ENCODE measurements at places on chromosomes 12 and 14.
A peak's percentile ranks its signal among the peaks of the same experiment; 100 is the strongest.

DNA sequence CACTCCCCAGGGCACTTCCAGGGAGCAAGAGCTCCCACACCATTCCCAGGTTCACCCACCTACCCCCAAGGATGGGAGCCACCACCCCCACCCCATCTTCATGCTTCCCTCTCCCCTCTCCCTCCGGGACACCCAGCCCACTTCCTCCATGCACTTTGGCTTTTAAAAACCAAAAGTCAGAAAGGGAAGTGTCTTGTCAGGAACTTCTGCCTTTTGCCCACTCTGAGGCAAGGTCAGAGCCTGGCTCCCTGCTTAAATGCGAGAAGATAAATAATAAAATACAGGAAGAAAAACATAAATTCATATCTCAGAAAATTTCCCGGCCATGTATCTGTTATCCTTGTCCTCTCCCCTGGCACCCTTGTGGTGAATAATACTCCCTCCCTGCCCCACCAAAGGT lies 81.6 kb downstream of the PTGER2 start:
- DNase-seq, result no peak

GRCh38 chr12:44611538-44611937 lies 264.6 kb downstream of the NELL2 start:
- DNase-seq, result no peak

GRCh38 chr12:114682785-114683708 lies 928 bp downstream of the TBX3 start:
- DNase-seq, result no peak

DNA sequence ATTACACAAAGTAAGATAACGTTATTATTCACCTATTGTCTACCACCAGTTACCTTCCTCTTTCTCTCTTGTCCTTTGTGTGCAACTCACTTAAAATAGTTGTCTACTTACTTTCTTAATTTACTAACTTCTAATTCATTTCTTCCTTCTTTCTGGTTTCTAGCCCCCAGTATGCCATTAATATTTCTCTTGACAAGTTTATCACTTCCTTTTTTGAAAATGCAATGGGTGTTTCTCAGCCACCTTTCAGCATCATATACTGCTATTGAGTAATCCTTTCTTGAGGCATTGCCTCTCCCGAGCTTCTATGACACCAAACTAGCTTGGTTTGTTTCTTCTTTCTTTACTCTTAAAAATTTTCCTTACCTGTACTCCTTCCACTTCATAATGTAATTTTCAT lies 633.6 kb downstream of the TMTC2 start:
- DNase-seq, result no peak

DNA sequence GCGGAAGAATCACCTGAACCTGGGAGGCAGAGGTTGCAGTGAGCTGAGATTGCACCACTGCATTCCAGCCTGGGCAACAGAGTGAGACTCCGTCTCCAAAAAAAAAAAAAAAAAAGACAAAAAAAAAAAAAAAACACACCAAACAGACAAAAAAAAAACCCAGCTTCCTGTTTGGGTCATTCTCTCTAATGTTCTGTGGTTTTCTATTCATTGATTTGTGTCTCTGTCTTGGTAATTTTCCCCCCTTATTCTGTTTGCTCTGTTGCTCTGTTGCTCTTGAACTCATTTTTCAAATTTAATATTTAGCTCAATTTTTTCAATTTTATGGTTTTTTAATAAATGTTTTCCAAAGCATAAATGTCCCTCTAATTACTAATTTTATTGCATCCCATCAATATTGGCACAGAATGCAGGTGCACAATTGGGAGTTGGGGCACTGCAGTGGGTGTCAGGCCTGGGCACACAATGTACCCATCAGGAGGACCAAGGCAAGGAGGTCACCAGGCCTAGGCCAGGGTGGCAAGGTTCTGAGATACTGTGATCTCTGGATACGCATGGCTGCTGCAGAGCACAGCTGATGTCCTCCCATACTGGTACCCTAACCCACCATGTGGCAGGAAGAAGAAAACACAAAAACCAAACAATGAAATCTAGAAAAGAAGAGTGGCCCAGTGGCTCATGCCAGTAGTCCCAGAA lies 8.0 kb upstream of the GNPTAB start:
- DNase-seq, result no peak

DNA sequence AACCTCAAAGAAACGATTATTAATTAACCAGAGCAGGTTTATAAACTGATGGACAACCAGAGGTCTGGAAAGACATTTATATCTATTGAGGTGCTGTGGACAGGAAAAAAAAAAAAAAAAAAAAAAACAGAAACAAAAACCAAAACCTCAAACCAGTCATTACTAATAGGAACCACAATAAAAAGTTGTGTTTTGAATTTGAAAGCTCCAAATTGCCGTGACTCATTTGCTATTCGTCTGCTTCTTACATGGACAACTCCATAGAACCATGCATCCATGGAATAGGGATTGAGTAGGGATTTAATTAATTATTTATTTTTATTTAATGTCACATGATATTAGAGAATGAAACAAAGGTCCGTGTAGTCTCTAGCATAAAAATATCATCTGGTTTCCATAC lies 134.1 kb upstream of the SSTR1 start:
- no peak for DNase-seq

DNA sequence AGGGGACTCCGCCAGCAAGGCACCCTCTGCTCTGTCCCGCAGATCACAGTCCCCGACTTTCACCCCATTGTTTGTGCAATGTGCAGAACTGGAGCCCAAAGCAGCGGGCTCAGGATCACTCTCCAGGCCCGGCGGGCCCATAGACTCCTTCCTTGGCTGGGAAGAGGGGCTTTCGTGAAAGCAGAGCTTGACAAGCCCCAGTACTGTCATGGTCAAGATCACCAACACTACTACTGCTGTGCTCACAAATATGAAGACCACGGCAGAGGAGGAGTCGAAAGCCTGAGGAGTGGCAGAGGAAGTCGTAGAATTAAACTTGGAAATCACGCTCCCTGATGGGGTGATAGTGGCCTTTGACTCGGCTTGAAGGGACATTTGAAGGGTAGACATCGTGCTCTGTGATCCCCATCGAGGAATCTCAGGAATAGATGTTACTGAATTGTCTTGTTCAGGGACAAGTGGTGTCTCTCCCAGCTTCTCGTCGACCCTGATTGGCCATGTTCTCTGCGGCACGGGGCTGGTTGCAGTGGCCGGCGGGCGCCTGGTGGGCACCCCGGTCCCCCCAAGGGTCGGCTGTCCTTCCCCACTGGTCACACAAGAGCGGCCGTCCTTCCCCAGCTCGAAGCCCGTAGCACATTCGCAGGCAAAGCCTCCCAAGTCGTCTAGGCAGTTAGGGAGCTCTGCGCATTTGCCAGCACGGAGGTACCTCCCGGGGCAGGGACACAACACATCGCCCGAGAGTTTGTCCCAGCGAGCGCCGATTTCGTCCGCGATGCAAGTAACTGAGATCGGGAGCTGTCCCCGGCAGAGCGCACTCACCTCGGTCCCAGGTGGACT lies 1.1 kb downstream of the CLEC14A start:
- DNase-seq, result no peak

DNA sequence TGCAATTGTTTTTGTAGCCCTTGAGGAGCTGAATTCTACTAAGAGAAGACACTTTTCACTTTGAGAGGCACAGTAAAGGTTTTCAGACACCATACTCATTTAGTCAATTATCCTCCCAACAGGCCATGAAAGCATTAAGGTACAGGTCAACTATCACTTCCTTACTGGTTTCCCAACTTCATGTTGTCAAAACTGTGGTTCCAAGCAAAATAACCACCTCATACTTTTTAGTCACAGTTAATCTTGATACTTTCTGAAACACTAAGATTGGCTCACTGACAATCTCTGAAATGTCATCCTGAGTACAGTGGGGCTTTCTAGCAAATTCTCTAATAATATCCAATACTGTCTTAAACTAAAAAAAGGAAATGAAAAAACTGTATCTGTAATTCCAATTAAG lies 71.7 kb downstream of the SLC2A13 start:
- no peak for DNase-seq

DNA sequence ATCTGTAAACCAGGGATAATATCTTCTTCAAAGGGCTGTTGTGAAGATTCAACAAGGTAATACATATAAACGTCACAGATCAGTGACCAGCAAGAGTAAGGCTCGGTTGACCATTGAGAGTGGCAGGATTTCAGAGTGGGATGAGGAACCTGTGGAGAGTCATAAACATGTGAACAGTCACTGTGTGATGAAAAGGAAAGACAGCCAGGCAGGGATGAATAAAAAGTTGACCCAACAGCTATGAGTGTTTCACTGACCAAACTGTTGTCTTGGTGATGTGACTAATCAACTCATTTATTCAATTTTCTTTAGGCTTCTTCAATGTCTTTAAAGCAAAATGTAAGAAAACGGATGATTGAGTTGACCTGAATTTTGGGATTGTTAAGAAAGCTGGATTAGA lies 8.6 kb upstream of the FRMD6 start:
- DNase-seq, result no peak

DNA sequence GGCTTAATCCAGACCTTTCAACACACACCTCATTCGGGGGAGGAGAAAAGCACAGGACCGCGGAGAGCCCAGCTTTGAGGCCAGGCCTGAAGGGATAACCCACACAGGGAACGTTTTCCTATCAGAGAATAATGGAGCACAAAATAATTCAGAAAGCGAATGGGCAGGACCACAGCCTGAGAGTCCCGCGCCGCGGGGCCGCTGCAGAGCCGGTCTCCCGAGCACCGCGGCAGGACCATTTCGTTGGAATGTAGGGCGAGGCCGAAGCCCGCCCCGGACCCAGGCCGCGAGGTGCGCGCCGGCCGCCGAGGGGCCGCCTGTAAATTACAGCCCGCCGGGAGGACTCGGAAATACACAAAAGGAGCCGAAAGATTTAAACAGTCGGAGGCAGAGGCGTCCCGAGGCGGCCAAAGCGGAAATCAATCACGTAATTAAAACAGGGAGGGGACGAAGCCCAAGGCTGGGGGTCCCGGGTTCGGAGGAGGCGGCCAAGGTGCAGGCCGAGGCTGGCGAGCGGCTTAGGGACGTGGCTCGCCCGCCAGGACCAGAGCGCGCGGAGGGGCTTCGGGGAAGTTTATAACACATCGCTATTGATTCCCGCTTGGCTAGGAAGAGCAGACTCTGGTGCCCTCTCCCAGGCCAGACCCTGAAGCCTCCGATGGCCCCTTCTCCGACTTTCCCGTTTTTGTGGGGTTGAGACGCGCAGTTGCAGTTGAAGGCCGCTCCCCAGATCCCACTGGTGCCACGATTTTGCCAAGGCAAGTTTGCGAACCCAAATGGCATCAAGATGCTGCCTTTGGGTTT lies 6.3 kb upstream of the HOXC4 start:
- no peak for DNase-seq

- peak; percentile 62 for DNase-seq
Measured at GRCh38 chr14:106308839-106309389, 782.5 kb downstream of the TMEM121 start.

- no peak for DNase-seq
Measured at GRCh38 chr14:56374421-56374820, 205.2 kb upstream of the TMEM260 start.

DNA sequence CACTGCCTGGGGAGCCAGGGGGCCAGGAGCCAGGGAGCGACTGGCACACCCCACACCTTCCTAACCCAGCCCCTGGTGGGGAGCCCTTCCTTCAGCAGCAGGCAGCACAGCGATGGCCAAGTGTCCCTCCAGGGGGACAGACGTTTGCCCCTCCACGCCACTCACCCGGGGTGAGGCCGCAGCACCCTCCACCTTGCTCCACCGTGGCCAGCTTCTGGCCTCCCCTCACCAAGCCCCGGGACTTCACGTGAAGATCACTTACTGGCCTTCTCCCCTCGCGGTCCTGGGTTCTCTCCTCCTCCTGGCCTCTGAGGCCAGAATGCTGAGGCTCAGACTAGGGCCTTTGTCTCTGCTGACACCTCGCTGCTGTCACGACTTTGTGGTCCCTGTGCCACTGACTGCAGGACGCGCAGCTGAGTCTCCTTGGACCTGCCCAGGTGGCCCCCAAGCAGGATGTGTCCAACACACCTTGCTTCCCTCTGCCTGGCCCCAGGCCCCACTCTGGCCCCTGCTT lies 3.5 kb upstream of the ASPG start:
- DNase-seq, result no peak

GRCh38 chr12:116339800-116340371 lies 62.4 kb upstream of the MED13L start:
- no peak for DNase-seq

- DNase-seq, result no peak
Measured at GRCh38 chr14:92515546-92516343, 2.2 kb downstream of the RIN3 start.

DNA sequence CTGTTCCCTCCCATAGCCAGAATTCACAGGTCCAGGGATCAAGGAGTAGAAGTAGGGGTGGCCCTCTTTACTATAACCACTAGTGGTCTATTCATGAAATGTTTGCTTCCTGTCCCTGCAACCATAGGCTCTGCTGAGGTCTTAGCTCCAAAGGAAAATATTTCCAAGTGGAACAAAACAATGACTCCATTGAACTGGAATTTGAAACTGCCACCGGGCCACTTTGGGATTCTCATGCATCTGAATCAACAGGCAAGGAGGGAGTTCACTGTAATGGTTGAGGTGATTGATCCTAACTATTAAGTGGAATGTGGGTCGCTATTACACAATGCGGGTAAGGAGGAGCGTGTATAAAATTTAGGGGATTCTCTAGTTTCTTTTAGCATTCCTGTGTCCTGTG lies 197.0 kb downstream of the ETNK1 start:
- DNase-seq, result no peak

DNA sequence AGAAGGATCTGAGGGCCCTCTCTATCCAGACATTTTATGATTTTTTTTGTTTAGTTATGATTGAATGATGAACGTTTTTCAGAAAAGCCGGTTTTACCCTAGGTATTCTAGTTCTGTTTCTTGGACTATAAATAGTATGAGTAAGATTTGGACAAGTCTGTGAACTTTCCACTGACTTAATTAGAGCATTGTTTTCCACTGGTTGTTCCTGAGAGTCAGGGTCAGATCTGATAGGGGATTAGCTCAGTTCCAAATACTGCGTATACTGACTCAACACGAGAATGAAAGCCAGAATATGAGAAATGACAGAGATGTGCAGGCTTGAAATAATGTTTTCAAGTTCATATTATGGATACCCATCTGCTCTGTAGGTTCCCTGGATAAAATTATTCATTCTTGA lies 361.6 kb downstream of the AEBP2 start:
- no peak for DNase-seq

DNA sequence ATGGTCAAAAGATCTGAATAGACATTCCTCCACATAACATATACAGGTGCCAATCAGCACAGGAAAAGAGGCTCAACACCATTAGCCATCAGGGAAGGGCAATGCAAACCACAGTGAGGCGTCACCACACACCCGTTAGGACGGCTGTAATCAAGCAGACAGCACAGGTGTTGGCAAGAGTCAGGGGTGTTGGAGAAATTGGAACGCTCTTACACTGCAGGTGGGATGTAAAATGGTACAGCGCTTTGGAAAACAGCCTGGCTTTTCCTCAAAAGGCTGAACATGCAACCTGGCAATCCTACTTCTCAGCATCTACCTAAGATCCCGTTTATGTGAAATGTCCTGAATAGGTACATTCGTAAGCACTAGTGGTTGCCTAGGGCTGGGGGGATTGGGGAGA lies 21.5 kb upstream of the MMP17 start:
- DNase-seq, result no peak

Measured in T follicular helper cell (primary cell).